ENCODE measurements at places on chromosomes 12 and 14. TPM values are rescaled to one million over a fixed set of nuclear protein-coding genes. Genes with fewer than 3 reads are reported as not detected.

The OR6C2 gene
- total RNA-seq: not detected

The FGD6 gene
- 14.0 TPM for total RNA-seq

The ANO2 gene
- total RNA-seq: 51.6 TPM

The EML1 gene
- total RNA-seq: 47.8 TPM

The CABP1 gene
- 0.32 TPM for total RNA-seq

The KRT79 gene
- total RNA-seq: not detected

GRCh38 chr12:120583478-120584030, 2.4 kb upstream of the POP5 start:
- DNase-seq: peak; percentile 67

DNA sequence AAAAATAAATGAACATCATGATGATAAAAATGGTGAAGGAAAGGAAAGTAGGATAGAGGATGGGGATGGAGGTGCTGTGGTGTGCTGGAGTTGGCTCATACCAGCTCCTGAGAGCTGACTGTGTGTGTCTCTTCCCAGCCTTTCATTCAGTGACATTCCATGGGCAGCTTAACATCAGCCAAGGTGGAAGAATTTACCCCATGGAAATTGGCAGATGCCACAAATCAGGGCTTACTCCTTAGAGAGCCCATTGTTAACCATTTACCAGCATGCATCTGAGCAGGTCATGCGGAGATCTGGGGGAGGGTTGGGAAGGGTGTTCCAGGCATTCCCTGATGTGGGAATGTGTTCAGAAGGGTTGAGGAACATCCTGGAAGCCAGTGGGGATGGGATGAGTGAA, 164.7 kb upstream of the MYL2 start:
- no peak for DNase-seq

DNA sequence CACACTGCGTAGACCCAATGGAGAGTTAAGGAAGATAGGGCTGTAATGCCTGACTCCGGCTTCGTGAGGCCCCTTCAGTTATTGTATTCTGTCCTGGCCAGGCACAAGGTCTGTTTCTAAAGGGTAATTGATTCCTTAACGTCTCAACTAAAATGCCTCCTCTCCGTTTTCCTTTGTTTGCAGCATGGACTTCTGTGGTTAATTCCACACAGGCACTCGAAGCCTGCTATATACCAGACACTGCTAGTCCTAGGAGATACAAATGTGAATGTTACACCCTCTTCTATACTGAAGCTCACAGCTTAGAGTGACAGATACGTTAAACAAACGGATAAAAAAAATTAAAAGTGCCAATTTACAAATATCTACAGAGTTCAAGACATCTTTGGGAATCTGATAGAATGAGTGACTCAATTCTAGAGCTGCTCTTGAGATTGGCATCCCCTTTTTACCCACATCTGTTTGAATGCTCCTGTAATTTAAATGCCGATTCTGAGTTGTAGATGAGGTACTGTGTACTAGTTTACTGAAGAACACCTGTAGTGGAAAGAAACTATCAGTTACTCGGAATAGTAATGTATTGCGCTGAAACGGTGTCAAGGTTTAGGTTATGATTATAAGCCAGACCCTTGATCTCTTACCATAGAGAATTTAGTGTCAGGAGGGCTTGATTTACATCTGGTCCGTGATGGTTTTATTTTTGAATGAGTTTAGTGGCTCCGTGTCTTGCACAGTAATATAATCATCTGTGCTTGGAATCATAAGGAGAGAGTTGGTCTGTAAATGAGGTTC, 784 bp downstream of the PSMA6 start:
- no peak for DNase-seq

- DNase-seq: no peak
Observed at GRCh38 chr12:30358671-30359070, 337.0 kb downstream of the IPO8 start.

GRCh38 chr14:105398726-105399465, 558 bp downstream of the TEX22 start:
- DNase-seq: peak; percentile 71

GRCh38 chr14:99604278-99604765, 315 bp upstream of the CCDC85C start:
- peak; percentile 92 for DNase-seq

- peak; percentile 51 for DNase-seq
Observed at GRCh38 chr12:120496413-120497340, 764 bp downstream of the DYNLL1 start.

DNA sequence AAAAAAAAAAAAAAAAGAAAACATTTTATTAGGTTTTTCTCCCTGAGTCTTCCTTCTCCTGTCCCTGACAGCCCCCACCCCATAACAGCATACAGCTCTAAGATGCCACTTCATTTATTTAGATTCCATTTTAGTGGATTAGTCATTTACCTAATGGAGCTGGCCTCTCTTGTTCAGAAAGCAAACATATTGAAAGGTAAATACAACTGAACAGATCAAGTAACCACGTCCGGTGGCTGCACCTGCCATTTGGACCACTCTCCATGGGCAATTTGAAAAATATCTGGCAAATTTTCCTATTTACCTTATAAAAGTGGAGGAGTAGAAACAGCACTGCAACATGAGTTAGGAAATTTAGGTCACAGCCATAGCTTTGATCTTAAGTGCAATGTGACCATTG, 254.6 kb downstream of the C12orf42 start:
- DNase-seq: no peak

- DNase-seq: no peak
Observed at GRCh38 chr12:106409878-106410277, 52.3 kb downstream of the POLR3B start.

Measured in endothelial cell of umbilical vein (primary cell).